ENCODE measurements at places on chromosomes 5 and 9.

GRCh38 chr9:106575823-106576222 lies 287.1 kb upstream of the ZNF462 start:
- no peak for DNase-seq

- DNase-seq = no peak
Measured at GRCh38 chr5:169356181-169356580, 55.2 kb upstream of the SLIT3 start.

DNA sequence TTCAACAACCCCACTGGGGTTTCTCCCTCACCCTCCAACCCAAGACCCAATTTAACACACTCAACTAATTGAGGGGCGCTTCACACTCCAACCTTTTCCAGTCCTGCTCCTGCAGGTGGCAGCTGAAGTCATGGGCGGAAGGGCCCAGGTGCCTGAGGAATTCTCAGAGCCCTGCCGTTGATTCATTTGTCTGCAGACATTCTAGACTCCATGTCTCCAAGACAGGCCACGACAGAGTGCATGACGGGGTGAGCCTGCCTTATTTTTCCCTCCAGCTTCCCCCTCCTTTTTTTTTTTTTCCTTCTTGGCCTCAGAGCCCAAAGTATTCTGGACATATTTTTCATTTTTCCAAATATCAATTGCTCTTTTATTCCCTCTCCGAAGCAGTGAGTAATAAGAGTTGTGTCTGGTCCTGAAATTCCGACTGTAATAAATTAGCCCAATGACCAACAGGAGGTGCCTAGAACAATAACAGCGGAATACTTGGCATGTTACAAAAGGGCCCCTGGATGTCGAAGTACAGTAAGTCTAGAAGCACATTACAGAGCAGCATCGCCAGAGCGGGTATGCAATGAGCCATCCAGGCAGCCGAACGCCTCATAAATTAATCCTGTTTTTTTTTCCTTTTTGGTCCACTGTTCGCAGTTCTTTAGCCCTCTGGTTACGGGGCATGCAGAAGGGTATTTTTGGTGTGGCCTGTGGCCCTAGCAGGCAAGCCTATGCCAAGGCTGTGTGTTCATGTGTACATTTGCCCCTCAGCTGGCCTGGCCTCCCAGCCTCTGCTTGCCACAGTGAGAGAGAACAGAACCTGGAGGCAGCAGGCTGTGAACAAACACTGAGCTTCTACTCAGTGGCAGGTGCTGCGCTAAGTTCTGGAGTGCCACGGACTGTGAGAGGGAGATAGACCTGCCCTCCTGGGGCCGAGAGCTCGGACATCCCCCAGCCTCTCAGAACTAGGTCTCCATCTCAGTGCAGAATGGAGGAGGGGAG lies 8.6 kb upstream of the SMIM23 start:
- no peak for DNase-seq

DNA sequence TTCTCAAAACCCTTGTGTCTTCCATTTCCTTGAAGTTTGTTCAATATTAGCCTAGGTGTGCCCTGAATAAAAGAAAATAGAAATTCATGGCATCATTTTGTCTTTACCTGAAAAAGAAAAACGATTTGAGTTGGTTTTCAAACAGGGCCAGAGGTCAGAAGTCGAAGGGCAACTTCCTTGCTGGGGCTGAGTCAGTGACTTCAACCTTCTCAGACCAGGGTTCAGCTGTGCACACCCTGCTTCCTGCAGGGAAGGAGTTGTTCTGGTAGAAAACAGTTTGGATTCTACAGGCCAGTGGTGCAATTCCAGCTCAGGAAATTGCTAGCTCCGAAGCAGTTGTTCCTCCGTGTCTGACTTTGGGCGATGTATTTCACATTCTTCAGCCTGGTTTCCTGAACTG lies 132.1 kb upstream of the SLC30A5 start:
- no peak for DNase-seq

- no peak for DNase-seq
Measured at GRCh38 chr5:29079771-29080170, 2041.4 kb upstream of the CDH9 start.

DNA sequence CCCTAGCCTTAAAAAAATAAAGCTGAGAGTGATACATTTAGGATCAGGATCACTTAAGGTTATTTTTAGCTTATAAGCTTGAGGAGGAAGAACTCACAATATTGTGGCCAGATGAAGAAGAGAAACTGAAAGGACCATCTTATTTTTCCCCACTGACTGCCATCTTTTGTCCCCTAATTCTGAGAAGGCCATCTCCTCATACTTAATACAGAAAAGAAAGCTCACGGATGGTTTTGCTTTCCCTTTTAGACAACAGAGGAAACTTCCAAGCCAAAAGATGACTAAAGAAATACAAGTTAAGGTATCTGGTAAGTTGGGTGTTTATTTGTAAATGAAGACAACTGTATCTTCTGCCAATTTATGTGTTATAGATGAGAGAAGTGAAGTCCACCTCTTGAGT lies 36.4 kb downstream of the ERAP1 start:
- DNase-seq = no peak

- DNase-seq = peak; percentile 17
Measured at GRCh38 chr9:32587901-32588300, 14.9 kb upstream of the NDUFB6 start.

Measured in iris pigment epithelial cell (primary cell).